ENCODE measurements at places on chromosomes 16 and 17.

DNA sequence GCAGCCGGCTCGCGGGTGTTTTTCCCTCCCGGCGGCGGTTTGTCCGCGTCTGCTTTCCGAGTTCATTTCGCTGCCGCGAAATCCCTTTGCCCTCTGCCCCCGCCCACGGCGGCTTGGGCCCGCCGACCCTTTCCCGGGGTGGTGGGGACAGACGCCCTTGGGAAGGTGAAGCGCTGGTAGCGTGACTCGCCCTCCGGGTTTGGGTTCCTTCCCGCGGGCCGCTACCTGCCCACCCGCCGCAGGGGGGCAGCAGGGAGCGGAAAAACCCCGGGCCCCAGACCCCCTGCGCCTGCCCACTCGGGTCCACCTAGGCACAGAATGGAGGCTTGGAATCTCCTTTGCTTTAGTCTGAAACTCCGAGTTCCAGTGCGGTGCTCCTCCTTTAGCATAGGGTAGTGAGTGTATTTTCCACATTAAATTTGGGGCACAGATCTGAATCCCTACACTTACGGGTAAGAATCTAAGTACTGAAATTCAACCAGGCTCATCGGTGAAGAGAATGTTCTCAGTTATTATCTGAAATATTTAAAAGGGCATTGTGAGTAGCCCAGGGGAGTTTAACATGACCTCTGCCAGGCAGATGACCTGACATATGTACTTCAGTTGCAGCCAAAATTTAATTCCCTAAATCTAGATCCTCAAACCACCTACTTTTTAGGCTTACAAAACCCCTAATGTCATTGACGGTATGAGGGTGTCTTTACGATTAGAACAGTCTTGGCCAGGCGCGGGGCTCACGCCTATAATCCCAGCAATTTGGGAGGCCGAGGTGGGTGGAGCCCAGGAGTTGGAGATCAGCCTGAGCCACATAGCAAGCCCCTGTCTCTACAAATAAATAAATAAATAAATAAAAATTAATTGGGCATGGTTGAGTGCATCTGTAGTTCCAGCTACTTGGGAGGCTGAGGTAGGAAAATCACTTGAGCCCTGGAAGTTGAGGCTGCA is 1.0 kb downstream of the NME2 start:
- DNase-seq = no peak
- no peaks in the 10 kb centered on the region for H3K27me3 ChIP-seq
- H3K4me3 ChIP-seq = peak overlapping the region; percentile 87
- H3K27ac ChIP-seq = peak overlapping the region; percentile 89
- H3K36me3 ChIP-seq = peaks cover 40% of the 10 kb centered on the region
- peaks cover 22% of the 10 kb centered on the region for H3K4me1 ChIP-seq

GRCh38 chr17:51640108-51640622 is 379.8 kb downstream of the UTP18 start:
- H3K27ac ChIP-seq = no peak overlapping the region
- no peaks in the 10 kb centered on the region for H3K36me3 ChIP-seq
- H3K4me3 ChIP-seq = no peak overlapping the region
- H3K4me1 ChIP-seq = no peaks in the 10 kb centered on the region

- peaks cover 58% of the 10 kb centered on the region for H3K36me3 ChIP-seq
- no peaks in the 10 kb centered on the region for H3K27me3 ChIP-seq
- H3K4me3 ChIP-seq = no peak overlapping the region
- H3K27ac ChIP-seq = no peak overlapping the region
- DNase-seq = no peak
Measured at GRCh38 chr16:50313596-50314478, 47.5 kb downstream of the ADCY7 start.

DNA sequence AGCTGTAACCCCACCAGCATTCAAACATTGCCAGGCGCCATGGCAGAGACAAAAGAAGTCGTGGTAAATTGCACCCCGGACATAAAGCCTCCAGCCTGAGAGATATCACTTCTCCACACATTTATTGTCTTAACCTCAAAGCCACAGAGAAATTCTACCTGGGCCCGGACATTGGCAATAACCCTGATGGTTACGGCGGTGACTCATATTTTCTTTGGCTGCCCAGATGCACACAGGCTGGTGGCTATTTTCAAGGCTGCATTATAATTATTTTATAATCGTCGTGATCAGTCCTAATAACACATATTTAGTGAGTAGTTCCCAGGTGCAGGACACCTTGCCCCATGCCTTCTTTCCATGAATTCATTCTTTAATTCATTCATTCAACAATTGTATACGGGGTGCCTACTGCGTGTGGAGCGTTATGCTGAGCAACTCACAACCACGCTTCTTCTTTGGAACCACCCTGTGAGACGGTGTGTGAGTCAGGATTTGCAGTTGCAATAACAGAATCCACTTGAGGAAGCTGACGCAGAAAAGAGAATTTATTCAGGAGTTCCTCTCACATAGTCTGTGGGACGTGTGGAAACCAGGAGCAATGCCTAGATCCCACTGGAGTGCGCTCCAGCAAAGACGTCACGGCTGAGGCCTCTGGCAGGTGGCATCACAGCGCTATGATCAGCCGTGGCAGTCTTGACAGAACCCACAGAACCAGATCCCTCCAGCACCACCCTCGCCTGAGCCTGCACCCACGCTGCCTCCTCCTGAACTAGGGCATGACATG is 245.7 kb downstream of the FOXL1 start:
- DNase-seq = no peak
- H3K36me3 ChIP-seq = no peaks in the 10 kb centered on the region
- H3K4me1 ChIP-seq = peaks cover 4% of the 10 kb centered on the region
- no peaks in the 10 kb centered on the region for H3K27me3 ChIP-seq

GRCh38 chr16:28210979-28211588 is 681 bp downstream of the XPO6 start:
- DNase-seq = no peak
- peaks cover 27% of the 10 kb centered on the region for H3K4me1 ChIP-seq
- H3K4me3 ChIP-seq = peak overlapping the region; percentile 95
- H3K27me3 ChIP-seq = no peaks in the 10 kb centered on the region
- H3K27ac ChIP-seq = peak overlapping the region; percentile 89

GRCh38 chr17:19247473-19247872 is 10.3 kb downstream of the EPN2 start:
- H3K36me3 ChIP-seq = no peaks in the 10 kb centered on the region
- peaks cover 90% of the 10 kb centered on the region for H3K4me1 ChIP-seq
- no peaks in the 10 kb centered on the region for H3K27me3 ChIP-seq
- H3K27ac ChIP-seq = peak overlapping the region; percentile 84
- no peak for DNase-seq

DNA sequence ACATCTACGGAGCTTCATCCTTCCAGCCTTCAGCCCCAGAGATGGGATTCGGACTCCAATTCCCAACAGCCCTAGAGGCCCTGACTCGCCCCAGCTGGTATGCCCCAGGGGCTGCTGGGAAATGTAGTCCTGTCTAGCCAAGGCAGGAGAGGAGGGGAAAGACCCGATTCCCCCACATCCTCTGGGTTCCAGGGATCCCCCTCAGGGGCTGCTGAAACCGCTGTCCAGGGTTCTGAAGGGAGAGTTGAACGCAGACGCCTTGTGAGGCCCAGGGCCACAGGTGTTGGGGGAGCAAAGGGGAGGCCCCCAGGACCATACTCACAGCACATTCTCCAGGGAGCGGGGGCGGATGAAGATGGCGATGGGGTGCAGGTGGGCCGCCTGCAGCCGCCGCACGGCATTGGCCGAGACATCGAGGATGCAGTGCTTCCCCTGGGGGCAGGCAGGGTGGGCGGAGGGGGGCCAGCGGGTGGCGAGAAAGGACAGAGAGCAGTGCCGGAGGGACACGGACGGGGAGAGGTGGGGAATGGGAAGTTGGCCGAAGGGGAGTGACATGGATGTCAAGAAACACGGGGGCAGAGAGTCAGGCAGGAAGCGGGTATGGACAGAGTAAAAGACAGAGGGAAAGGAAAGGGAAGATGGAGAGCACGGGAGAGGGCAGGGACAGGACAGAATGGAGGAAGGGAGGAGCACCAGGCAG is 12.6 kb upstream of the ASGR1 start:
- H3K27ac ChIP-seq = no peak overlapping the region
- H3K36me3 ChIP-seq = peaks cover 37% of the 10 kb centered on the region
- no peaks in the 10 kb centered on the region for H3K27me3 ChIP-seq
- no peak overlapping the region for H3K4me3 ChIP-seq
- no peaks in the 10 kb centered on the region for H3K4me1 ChIP-seq
- DNase-seq = no peak

Measured in vagina (tissue), 2 donors.